ENCODE measurements at places on chromosomes 1 and 21.

DNA sequence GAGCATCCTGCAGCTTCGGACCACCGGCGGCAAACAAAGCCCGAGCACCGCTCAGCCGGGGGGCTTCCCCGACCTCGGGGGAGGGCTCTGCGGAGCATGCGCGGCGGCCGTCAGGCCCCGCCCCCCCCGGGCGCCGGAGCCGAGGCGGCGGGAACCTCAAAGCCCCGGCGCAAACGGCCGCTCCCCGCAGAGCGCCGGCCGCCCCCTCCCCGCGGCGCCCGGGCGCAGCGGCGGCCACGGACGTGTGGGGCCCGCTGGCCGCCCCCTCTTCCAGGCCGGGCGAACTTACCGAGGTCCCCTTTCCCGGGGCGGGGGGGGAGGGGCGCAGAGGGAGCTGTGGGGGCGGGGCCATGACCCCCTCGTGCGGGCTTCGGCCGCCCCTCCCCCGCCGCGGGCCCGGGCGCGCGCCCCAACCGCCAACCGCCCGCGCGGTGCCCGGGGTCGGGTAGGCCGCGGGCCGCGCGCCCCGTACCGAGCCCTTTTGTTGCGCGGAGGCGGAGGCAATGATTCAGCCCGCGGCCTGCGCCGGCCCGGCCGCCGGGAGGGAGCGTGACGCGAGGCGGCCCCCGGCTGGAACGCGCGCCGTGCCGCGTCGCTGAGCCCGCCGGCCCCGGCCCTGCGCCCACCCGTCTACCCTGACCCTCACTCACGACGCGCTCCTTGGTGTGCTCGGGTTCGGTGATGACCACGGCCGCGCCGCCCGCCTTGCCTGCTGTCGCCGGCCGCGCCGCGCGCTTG is 1.7 kb downstream of the RCC2 start:
- DNase-seq, result peak; percentile 46

- no peak for DNase-seq
Measured at GRCh38 chr1:210428696-210429095, 100.0 kb downstream of the HHAT start.

- no peak for DNase-seq
Measured at GRCh38 chr1:184624626-184625025, 130.0 kb downstream of the EDEM3 start.

DNA sequence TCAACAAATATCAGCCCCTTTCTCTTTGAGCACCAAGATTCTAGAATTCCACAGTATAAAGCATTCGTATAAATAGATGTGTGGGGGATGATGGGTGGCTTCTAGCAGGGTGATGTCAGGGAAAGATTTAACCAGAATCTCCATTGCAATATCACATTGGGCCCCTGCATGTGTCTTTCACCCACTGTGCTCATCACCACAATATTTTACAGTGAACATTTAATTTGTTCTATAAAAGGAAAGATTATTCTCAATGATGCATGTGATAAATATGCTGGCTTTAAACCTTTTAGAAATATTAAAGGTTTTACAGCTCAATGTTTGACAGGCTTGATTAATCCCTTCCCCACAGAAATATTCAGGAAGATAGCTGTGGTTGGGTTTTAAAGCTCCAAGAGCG is 457.8 kb upstream of the DAB1 start:
- no peak for DNase-seq

- DNase-seq, result no peak
Measured at GRCh38 chr1:11499601-11500331, 20.8 kb downstream of the DISP3 start.

DNA sequence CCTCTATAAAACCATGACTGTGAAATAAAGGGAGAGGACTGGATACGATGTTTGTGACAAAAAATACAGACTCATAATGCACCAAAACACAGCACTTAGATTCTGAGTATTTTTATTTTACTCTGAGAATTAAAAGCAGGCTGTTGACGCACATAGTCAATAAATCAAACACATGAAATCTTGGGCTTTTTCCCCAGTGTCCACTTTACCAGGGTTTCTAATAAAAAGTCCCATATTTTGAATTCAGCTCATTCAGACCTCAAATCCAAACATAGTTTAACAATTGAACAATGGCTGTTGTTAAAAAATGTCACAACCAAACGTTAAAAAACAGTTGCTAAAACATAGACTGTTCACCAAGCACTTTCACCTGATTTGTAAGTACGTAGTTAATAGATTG is 553.4 kb downstream of the LTN1 start:
- DNase-seq, result no peak

DNA sequence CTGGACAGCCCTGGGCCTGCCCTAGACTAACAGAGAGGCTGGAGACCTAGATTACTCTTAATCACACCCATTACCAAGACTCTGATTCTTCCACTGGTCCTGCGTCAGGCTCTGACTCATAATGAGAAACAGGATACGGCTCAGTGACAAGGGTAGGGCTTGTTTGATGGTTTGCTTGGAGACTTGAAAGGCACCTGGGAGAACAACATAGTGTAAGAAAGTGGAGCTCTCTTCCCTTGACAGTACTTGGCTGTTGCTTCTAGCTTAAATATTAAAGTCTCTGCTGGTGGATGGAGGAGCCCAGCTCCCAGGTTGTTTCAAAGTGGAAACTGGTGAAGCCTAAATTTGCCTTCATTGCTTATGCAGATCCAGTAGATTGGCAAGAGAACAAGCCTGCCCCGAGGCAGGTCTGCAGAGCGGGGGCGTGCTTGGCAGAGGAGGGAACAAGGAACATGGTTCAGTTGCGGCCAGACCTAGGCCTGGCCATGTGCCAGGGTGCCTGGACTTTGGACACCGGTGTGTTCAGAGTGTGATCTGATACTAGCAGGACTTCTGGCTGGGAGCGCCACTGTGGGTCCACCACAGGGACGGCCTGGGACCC is 480.6 kb downstream of the CAMTA1 start:
- DNase-seq, result no peak

- no peak for DNase-seq
Measured at GRCh38 chr1:241641773-241642592, 1.8 kb upstream of the CHML start.

DNA sequence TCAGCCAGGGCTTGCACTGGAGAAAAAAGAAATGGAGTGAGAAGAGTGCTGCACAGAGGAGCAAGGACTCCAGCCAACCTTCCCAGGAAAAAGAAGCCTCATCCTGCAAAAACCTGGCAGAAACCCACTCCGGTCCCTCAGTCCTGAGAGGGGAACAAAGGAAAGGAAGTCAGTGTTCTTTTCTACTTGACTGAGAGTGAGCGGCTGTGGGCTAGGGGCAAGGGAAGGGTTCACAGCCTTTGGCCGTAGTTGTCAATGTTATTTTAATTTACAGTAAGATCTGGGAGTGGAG is 8.9 kb upstream of the GOLT1A start:
- DNase-seq, result no peak

DNA sequence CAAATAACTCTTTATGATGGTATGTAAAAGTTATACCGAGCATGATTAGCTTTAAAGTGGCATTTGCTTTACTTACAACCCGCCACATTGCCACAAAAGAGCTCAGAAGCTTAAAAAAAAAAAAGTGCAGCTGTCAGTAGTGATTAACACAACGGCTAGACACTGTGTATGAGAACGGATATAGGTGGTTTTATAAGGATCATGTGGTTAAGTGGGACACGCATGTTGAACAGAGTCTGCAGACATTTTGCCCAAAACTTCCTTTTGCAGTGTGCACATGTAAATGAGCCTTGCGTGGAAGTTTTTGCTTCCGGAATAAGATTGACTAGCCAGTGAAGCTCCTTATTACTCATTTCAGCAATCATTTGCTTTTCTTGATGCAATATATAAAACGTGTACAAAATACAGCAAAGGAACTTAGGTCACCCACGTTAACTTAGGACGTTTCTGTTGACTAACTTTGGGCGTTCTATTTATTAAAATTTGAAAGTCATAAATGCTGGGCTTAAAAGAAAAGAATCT is 58.7 kb upstream of the RGS1 start:
- no peak for DNase-seq

DNA sequence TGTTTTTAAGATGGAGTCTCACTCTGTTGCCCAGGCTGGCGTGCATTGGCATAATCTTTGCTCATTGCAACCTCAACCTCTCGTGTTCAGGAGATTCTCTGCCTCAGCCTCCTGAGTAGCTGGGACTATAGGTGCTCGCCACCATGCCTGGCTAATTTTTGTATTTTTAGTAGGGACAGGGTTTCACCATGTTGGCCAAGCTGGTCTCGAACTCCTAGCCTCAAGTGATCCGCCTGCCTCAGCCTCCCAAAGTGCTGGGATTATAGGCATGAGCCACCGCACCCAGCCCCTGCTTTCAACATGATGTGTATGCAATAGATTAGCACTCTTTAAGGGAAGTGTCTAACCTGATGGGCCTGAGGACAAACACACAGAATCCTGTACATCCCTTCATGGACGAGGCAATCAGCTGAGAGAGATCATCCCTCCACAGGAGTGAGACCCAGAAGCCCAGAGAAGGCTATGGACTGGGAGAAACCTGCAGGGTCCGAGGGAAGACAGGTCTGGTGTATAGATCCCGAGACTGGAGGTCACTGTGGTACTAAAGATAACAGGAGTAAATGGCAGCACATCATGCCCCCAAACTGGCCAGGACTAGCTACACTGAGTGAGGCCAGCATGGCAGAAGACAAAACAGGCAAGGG is 5.6 kb upstream of the DEGS1 start:
- no peak for DNase-seq

DNA sequence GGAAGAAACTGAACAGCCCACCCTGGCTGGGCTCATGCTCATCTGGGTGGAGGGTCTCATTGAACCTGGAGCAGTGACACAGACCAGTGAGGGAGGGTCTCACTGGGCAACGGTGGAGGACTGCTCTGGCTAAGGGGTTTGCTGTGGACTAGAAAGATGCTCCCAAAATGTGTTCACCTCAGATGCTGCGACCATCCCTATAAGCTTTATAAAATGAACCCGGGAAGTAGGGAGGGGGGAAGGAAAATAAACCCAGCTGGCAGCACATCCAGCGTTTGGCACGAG is 34.5 kb upstream of the LBR start:
- DNase-seq, result no peak

GRCh38 chr1:195584870-195585624 is 1023.2 kb downstream of the KCNT2 start:
- no peak for DNase-seq

DNA sequence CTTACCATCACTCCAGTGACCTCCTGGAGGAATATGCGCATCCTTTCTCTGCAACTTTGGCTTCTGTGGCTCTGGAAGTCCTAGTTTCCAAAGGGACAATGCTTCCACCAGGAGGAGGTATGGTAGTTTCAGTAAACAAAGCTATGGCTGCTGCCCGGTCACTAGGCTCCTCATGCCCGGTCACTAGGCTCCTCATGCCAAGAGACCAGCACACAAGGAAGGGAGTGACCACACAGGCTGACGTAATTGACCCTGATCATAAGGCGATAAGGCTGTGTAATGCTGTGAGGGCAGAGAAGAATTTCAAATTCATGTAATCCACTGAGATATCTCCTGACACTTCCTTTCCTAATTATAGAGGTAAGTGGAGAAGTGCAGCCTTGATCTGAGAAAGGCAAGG is 102.9 kb downstream of the DTL start:
- DNase-seq, result no peak

DNA sequence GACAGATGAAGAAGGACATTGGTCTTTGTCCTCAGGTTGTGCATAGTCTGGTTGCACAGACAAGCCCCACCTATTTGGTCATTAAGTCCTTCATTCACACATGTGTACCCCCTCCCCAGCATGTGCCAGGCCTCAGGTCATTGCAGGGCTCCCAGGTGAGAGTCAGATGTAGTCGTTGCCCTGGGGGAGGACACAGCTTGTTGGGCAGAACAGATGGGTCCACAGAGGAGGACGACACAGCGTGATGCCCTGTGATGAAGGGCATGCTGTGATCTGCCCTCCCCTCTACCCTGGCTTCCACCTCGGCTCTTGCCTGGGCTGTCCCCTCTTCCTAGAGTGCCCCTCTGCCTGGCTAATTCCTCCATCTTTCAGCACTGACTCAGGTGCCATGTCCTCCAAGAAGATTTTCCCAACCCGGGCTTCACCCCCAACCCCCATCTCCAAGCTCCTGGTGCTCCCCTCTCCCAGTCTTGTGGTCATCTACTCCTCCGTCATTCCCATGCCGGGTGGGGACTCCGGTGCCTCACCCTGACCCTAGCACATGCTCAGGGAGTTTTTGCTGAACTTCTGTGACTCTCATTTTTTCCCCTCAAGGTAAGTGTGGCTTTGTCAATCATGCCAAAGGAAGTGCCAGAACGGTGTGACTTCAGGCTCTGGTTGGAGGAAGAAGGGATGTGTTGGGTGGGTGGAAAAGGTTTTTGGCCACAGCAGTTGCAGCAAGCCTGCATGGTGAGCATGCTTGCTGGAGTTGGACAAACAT is 220.5 kb downstream of the FOXD2 start:
- DNase-seq, result no peak

GRCh38 chr1:203048555-203049051 is 22.3 kb downstream of the PPFIA4 start:
- no peak for DNase-seq

DNA sequence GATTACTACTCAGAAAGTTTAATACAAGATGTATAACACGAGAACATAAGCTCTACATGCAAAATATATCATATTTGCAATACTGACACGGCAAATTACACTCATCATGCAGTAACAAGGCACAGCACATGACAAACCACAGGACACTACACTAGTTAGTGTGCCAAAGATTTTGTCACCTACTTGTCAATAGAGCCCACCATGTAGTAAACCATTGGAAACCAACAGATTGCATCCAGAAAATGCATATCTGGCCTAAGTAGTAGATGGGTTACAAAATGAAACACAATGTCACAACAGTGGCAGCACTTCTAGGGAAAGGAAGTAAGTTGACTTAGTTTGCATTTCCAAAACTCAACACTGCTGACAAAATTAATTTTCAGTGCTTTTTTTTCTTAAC is 288.9 kb downstream of the KCNT2 start:
- DNase-seq, result no peak

- DNase-seq, result no peak
Measured at GRCh38 chr1:55746710-55747109, 531.5 kb upstream of the USP24 start.

GRCh38 chr21:29177800-29178199 is 47.4 kb downstream of the MAP3K7CL start:
- DNase-seq, result no peak

DNA sequence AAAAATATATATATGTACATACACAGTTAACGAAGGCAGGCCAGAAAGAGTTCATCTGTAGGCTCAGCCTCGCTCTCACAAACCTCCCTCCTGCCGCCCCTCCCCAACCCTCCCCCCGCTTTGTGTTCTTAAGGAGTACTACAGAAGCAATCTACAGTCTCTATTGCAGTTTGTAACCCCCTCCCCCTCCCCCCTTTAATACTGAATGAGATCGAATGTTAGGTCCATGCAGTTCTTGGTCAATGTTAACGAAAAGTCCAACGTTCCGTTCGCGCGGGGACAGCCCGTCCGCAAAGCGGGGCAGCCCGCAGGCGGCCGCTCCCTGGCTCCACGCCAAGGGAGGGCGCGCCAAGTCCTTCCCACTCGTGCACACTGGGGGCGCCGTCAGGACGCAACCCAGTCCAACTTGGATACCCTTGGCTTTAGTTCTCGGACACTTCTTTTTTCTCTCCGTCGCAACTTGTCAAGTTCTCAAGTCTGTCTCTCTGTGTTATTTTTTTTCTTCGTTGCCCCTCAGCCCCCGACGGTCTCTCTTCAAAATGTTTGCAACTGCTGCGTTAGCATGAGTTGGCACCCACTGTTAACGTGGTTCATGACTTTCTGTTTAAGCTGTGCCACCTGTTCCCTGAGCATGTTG is 2.2 kb downstream of the JUN start:
- DNase-seq, result peak; percentile 17

- no peak for DNase-seq
Measured at GRCh38 chr1:53810007-53810406, 28.1 kb downstream of the NDC1 start.

- no peak for DNase-seq
Measured at GRCh38 chr1:172145231-172145651, 275.2 kb upstream of the C1orf105 start.
